Myometrial cell (primary cell): ENCODE measurements at places on chromosomes 11 and 22. TPM values are rescaled to one million over a fixed set of nuclear protein-coding genes. Genes with fewer than 3 reads are reported as not detected.

The KCNJ1 gene
- not detected in 2 replicates for total RNA-seq

The MS4A15 gene
- not detected in 2 replicates for total RNA-seq

The MOV10L1 gene
- 0.89 and 1.2 TPM in 2 replicates for total RNA-seq

The P2RY6 gene
- not detected in 2 replicates for total RNA-seq

The PAX6 gene
- not detected in 2 replicates for total RNA-seq

The GLB1L3 gene
- not detected in 2 replicates for total RNA-seq

The NFAM1 gene
- total RNA-seq = 0.18 TPM in 1 of 2 replicates, not detected in the other

The SLC22A12 gene
- total RNA-seq = not detected in 2 replicates

The NKAPD1 gene
- 8.9 and 13.3 TPM in 2 replicates for total RNA-seq

The SLC6A5 gene
- total RNA-seq = not detected in 2 replicates

The RSF1 gene
- total RNA-seq = 7.8 and 13.5 TPM in 2 replicates

The MB gene
- total RNA-seq = not detected in 2 replicates

The MED17 gene
- 22.5 and 32.4 TPM in 2 replicates for total RNA-seq

The THY1 gene
- 281 and 436 TPM in 2 replicates for total RNA-seq

The OR5I1 gene
- not detected in 2 replicates for total RNA-seq

The SUSD2 gene
- 13.8 and 15.9 TPM in 2 replicates for total RNA-seq

The MUC15 gene
- not detected in 2 replicates for total RNA-seq

The OOSP2 gene
- total RNA-seq = not detected in 2 replicates

The ANO3 gene
- under 0.01 TPM in 1 of 2 replicates, not detected in the other for total RNA-seq

The ADORA2A gene
- 0.18 TPM in 1 of 2 replicates, not detected in the other for total RNA-seq

The DENND5A gene
- total RNA-seq = 71.6 and 88.5 TPM in 2 replicates

The VWCE gene
- total RNA-seq = 0.58 TPM in 1 of 2 replicates, not detected in the other

The PHF21B gene
- total RNA-seq = not detected in 2 replicates

The ELF5 gene
- total RNA-seq = not detected in 2 replicates

The NRXN2 gene
- total RNA-seq = not detected in 2 replicates

The OR5AS1 gene
- not detected in 2 replicates for total RNA-seq

The NDUFS8 gene
- 233 TPM in 2 replicates for total RNA-seq

The CSTPP1 gene
- total RNA-seq = 35.8 and 55.9 TPM in 2 replicates

The BMAL1 gene
- total RNA-seq = 9.7 and 10.1 TPM in 2 replicates
